ENCODE measurements at places on chromosomes 6 and 20.

GRCh38 chr6:111782192-111782809 lies 91.0 kb downstream of the FYN start:
- DNase-seq, result no peak

DNA sequence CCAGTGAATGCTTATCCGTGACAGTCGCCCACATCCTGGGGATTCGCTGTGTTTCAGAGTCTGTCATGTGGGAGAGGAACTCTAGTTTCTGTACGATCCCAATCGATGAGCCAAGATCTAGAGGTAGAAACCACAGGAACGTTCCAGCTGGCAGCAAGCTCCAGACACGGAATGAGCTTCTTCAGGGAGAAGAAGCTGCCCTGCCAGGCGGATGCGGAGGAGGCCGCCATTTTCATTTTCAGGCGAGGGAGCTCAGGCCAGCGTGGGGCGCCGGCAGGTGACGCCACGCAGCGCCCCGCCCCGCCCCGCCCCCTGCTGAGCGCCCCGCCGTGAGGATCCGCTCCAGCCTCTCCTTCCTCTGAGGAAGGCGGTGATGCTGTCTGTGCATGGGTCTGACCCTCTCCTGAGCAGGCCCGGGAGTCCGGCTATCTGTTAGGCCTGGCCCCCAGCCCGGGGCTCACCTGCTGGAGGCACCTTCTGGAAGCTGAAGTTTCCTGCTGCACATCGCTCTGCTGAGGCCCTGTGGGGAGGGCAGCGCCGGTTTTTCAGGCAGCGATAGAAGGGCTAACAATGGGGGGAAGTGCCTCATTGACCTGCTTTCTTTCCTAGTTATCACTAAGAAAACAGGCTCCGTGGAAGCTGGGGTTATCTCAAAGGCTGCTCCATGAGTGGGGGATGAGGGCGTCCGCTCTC lies 147.5 kb downstream of the ERMARD start:
- DNase-seq, result no peak

- no peak for DNase-seq
These were observed 36.6 kb upstream of the VAPB start for GRCh38 chr20:58352468-58352867.

GRCh38 chr20:38697306-38697705 lies 27.0 kb upstream of the SLC32A1 start:
- no peak for DNase-seq

DNA sequence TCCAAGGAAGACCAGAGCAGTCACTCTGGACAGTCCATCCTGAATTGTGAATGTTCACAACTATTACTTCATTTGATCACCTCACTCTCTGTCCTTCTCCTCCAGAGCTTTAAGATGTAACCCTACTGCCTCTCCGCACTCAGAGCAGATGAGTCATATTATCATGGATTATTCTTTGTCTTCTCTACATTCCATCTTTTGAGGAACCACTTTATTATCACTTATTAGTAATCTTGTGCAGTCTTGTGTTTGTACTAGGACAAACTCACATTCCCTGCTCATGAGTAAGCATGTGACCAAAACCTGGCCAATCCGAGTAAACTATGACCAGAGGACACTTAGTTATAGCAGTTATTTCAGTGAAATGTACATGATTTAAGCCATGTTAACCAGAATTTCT lies 401.5 kb upstream of the ADGRB3 start:
- no peak for DNase-seq

- no peak for DNase-seq
These were observed 13.2 kb downstream of the ZNF831 start for GRCh38 chr20:59176812-59177211.

GRCh38 chr20:10670501-10671220 lies 3.1 kb downstream of the JAG1 start:
- DNase-seq, result no peak

DNA sequence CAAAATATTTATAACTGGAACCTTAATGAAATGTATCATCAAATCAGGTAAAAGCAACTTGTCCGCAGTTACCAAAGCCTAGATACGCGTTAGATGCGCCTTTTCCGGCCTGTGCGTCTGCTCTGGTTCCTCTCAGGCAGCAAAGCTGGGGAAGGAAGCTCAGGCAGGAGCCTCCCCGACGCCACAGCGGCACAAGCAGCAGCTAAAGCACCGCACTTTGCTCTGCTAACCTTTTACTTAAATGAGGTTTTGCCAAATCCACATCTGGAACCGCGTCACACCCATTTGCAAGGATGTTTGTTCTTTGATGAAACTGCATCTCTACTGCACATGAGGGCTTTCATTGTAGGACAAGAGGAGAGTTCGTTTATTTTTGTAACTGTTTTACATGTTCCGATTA lies 36.8 kb downstream of the THBS2 start:
- no peak for DNase-seq

- DNase-seq, result no peak
These were observed 5.8 kb upstream of the ABHD16B start for GRCh38 chr20:63855363-63856097.

GRCh38 chr20:49882171-49882970 lies 33.0 kb downstream of the SPATA2 start:
- no peak for DNase-seq

GRCh38 chr6:131063764-131064272 lies 773 bp upstream of the EPB41L2 start:
- DNase-seq, result no peak

- DNase-seq, result no peak
These were observed 82.3 kb downstream of the GMPR start for GRCh38 chr6:16320533-16321340.

DNA sequence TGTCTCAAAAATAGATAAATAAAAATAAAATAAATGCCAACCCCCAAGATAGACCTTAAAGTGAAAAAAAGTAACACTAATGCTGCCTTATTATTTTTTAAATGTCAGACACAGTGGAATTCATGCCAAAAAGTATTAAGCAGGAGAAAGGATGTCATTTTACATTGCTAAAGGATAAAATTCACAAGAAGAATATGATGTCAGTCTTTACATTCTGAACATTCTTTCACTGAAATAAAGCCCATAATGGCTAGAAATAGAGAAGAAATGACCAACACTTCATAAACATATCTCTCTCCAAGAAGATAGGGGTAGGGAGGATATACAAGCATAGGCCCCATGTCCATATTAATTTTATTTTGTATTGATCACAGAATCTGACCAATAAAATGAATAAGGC lies 47.4 kb downstream of the SLC23A2 start:
- DNase-seq, result no peak

- no peak for DNase-seq
These were observed 97.4 kb upstream of the JARID2 start for GRCh38 chr6:15148356-15148946.

DNA sequence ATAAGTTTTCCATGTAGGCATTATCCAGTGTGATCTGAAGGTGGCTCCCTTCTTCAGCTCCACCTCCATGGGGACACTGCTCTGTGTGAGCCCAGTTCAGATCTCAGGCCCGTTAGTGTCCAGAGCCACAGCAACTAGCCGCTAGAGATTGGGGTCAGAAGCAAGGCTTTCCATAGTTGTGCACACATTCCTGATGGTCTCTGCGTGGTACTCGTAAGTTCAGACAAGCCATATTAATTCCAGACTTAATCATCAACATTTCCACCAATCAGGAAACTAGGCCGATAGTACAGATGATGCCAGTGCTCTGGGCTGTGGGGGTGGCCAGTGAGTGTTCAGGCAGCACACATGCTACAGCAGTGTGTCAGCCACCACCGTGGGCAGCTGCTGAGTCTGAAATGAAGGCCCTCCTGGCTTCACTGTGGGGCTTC lies 17.5 kb upstream of the SYNCRIP start:
- no peak for DNase-seq

GRCh38 chr20:24523661-24524060 lies 54.2 kb downstream of the SYNDIG1 start:
- no peak for DNase-seq

DNA sequence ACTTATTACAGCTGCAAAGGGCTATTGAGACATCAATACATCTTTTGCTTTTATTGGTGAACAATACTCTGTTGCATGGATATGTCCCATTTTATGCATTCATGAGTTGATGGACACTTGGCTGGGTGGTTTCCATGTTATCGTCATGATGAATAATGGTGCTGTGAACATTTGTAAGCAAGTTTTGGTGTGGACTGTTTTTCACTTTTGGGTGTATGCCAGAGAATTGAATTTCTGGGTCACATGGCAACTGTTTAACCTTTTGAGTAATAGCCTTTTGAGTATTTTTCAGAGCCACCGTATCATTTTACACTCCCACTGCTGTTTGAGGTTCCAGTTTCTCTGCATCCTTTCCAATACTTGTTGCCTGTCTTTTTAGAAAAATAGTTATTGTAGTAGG lies 107.0 kb downstream of the JARID2 start:
- no peak for DNase-seq

- no peak for DNase-seq
These were observed 236.1 kb downstream of the KCNQ5 start for GRCh38 chr6:72857791-72858585.

GRCh38 chr6:116165596-116165995 lies 39.7 kb upstream of the COL10A1 start:
- no peak for DNase-seq

DNA sequence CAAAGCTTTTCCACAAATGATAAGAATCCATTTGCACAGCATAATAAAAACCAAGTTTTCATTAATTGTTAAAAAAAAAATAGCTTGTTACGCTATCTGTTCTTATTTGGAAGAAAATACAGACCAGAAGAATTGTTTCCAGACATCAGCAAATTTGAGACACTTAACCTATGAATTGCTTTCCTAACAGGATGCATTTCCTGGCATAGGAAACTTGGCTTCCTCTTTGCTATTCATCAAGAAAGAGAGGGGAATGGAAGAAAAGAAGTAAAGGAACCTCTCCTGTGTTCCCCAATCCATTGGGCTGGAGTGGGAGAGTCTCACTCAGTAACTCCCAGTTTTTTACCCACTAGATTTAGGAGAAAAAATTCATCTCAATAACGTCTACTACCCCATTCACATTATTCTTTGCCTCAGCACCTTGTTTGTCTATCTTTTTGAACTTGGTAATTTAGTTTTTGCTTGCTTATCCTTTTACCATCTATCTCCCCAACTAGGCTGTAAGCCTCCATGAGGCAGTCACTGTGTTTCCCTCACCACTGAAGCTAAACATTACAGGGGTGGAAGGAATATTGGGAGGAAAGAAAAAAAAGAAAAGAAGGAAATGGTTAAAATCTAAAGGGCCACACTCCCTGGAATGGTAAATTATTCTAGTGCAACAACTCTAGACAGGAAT lies 150.3 kb downstream of the COL21A1 start:
- no peak for DNase-seq

- no peak for DNase-seq
These were observed 148.2 kb downstream of the LAMA2 start for GRCh38 chr6:129031051-129031599.

DNA sequence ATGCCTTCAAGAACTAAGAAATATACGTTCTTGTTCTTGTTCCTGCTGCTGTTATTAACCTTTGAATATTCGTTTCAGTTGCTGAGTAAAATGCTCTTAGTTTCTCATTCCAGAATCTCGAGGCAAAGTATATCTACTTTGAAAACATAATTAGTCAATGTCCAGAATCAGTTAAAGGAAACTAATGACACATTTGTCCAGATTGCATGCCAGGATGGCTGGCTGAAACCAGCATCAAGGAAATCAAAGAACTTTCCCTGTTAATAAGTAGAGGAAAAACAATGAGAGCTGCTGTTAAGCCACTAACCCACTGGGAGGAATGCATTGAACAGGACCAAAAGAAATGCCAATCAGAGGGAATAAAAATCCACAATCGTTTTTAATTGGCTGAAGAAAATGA lies 196.9 kb downstream of the ALDH8A1 start:
- DNase-seq, result no peak

- DNase-seq, result no peak
These were observed 66.1 kb downstream of the CD24 start for GRCh38 chr6:106908386-106908840.

GRCh38 chr20:1845701-1846100 lies 49.5 kb upstream of the SIRPA start:
- no peak for DNase-seq

GRCh38 chr20:57089699-57090144 lies 176.7 kb downstream of the BMP7 start:
- DNase-seq, result peak; percentile 30

GRCh38 chr6:168016721-168017525 lies 19.5 kb downstream of the KIF25 start:
- DNase-seq, result no peak

GRCh38 chr6:85191656-85192055 lies 258.2 kb upstream of the NT5E start:
- no peak for DNase-seq

GRCh38 chr6:102458990-102459389 lies 1065.5 kb downstream of the GRIK2 start:
- DNase-seq, result no peak

DNA sequence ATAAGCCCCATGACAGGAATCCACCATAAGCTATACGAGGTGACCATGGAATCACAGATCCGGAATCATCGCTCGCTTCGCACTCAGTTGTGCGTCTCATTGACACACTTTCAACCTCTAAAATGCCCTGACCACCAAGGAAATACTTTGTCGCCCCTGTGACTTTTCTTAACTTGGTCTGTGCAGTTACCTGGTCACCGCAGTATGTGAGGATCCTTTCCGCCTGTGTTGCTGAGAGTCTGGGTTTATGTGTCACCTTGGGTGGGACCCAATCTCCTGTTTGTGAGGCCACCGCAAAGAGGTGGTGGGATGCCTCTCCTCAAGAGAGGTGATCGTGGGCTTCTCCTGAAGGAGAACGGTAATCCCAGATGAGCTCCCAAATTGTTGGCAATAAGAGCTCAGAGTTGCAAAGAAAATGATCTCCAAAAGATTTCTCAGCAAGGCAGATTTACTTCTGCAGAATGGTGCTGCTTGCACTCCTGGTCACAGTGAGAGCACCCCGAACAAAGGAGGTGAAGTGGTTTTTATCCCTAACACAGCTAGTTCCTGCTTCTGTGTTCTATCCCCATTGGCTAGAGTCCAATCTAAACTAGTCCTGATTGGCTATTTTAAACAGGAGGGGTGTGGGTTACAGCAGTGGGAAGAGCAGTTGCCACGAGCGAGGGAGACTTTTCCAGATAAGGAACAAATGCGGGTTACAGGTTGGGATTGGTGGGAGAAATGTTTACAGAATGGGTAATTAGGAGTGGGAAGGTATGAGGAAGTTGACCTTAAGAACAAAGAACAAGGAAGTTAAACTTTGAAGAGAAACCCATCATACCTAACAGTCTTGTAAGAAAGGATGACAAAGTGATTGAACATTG lies 9.1 kb upstream of the ZNFX1 start:
- no peak for DNase-seq

GRCh38 chr6:27687154-27688013 lies 214.5 kb upstream of the ZNF184 start:
- peak; percentile 56 for DNase-seq

- no peak for DNase-seq
These were observed 102.9 kb upstream of the KCNG1 start for GRCh38 chr20:51125780-51126179.

GRCh38 chr6:96862560-96862959 lies 25.3 kb upstream of the GPR63 start:
- DNase-seq, result no peak

DNA sequence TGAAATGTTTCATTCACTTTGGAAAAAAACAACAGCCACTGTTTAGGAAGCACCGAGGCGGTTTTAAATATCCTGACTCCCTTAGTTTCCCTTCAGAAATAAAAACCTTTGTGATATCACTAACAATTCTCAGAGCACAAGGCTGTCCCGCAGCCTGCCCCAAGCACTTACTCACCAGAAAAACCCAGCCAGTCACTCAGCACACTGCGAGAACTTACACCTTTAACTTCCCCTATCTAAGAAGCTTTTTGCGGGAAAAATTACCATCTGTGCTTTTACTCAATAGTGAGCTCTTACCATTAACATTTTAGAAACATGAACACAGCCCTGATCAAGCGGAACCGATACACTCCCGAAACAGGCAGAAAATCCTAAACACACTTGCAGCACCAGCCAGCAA lies 9.3 kb downstream of the ZBTB46 start:
- no peak for DNase-seq

Measured in hematopoietic multipotent progenitor cell treated with erythropoietin and hydrocortisone succinate and interleukin-3 and kit ligand, for 17 days (in vitro differentiated cells).